ENCODE measurements at places on chromosomes 7 and 10.

DNA sequence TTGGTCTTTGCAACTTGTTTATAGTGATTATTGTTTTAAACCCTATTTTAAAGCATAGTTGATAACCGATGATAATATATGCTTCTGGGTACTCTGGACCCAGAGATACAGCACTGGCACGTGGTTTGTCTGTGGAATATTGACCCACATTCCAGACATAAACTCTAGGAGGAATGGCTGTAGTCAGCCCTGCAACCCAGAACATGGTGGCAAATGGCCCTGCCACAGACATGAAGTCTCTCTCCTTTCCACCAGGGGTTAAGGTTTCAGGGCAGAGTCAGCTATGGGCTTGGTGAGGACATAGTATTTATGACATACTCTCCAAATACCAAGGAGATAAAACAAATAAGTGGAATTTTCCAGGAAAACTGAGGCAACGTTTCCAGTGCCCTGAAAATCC, 83.6 kb downstream of the NAMPT start:
- DNase-seq, result no peak

GRCh38 chr10:18649364-18649959, 1.9 kb downstream of the NSUN6 start:
- no peak for DNase-seq

- no peak for DNase-seq
Measured at GRCh38 chr7:74598558-74598957, 59.0 kb upstream of the GTF2I start.

- no peak for DNase-seq
Measured at GRCh38 chr7:109158246-109158645, 588.6 kb downstream of the DNAJB9 start.

DNA sequence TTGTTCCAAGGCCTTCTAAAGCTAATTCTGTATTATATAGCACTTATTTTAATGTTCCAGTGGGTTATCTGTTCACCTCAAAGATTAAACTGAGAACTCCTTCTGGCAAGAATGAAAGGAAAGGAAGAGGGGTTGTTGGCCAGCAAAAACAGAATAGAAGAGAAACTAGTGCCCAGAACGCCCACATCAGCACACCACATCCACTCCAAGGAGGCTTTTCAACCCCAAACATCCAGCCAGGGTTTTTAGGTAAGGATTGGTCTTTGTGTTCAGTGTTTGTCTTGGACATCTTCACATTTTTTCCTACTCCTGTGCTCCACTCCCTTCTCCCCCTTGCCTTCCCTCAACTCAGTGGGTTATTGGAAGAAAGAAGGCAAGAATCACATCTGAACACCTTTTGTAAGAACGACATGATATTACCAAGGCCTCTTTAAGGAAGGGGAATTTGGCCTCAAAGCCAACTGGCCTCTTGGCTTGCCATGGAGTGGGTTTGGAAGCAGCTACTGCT, 55.8 kb downstream of the BICC1 start:
- no peak for DNase-seq

DNA sequence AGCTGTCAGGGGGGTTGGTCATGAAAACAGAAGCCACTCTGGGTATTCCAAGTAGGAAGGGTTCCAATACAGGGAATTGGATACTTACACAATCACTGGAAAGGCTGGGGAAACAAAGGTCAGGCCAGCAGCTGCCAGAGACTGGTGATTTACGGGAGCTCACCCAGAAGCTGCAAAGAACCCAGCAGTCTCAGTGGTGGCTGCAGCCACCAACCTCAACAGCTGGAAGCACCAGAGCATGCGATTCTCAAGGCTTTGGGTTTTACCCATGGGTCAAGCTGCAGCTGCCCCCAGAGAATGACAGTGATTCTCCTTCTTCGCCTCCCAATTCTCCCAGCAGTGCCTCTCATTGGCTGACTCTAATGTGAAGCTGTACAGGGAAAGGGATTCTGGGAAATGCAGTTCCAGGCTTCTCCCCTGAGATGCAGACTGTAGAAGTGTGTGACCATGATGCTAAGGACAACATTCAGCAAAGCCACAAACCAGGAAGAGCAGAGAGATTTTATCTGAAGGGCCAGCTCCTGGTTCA, 107.2 kb upstream of the TCF7L2 start:
- DNase-seq, result no peak

DNA sequence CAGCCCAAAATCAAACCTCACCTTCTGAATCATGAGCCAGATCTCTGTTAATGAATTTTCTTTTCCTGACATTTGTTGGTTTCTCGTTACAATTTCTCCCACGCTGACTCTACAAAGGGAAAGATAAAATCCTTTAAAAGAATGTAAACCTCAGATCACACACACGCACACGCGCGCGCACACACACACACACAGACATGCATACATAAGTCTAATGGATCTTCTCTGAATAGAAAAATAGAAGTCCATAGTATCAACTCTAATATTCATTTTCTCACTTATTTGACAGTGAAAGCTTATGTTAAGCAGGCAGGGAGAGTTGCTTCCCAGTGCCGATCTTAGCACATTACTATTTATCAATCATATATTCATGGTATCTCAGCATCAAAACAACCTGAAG, 1.4 kb downstream of the ETV1 start:
- no peak for DNase-seq

- no peak for DNase-seq
Measured at GRCh38 chr10:89550509-89550908, 15.1 kb upstream of the SLC16A12 start.

DNA sequence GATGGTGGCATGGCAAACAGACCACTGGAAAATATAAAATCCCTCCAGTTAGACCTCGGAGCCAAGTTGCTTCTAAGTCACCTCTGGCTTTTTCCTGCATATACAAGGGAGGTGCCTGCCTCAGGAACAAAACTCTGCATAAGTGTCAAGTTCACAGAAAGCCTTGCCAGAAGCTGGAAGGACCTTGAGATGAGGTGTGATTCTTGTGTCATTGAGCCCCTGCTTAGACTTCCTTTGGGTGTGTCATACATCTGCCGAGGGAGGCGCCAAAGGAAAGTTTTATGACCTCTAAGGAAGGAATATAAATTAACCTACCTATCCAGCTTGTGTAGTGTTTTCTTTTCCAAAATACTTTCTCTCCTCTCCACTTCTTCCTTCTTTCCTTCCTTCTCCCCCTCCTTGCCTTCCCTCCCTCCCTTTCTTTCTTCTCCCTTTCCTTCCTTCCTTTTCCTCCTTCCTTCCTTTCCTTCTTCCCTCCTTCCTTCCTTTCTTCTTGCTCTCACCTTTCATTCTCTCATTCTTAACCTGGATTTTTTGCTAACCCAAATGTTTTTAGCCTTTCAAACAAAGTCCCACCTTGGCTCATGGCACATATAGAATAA, 75.2 kb downstream of the TRIL start:
- DNase-seq, result no peak

DNA sequence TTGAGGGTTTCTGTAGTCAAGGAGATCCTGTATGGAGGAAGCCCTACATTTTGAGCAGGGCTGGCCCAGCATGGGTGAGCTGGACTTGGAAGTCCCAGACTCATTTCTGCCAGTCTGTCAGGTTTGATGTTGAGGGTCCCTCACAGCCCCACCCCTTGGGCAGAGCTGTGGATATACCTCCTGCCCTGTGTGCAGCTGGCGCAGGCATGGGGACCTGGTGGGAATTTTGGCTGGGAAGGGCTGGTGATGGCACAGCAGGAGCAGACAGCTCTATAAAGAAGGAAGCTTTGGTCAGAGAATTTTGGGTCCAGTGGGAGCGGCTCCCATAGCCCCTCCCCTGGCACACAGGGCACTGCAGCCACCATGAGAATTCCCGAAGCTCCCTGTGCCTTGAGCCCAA, 482.6 kb downstream of the RPS24 start:
- DNase-seq, result no peak

GRCh38 chr10:93485690-93486089, 3.6 kb upstream of the MYOF start:
- DNase-seq, result no peak

- DNase-seq, result peak; percentile 72
Measured at GRCh38 chr7:28020302-28020940, 160.2 kb downstream of the JAZF1 start.

- no peak for DNase-seq
Measured at GRCh38 chr10:75620356-75620755, 188.9 kb downstream of the LRMDA start.

GRCh38 chr10:49313501-49314070, 14.6 kb downstream of the C10orf71 start:
- no peak for DNase-seq

DNA sequence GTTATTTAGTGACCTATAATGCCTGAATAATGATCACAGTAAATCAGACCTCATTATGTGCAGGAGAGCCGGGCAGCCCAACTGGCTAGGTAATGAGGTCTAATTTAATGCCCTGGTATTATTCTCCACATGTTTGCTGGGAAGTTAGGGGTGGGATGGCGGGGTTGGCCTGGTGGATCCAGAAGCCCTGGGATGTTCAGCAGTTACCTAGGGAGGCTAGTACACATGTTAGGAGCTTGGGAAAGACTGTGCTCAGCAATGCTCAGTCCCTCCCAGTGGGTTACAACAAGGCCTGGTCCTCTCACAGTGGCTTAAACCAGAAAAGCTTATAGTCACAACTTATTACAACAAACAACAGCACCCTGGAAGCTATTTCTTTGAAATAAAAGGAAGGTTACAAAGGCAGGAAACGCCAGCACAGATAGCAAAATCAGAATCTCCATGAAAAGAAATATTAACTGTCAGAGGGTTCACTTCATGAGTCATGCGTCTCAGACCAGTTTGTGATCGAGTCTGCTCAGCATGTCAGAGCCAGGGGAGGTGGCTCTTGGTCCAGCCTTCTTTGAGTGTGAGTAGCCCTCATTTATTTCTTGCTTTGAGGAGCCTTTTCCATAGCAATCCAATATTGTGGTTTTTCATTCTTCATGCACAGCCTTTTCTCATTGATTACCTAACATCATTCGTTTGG, 418.6 kb upstream of the NPVF start:
- DNase-seq, result no peak

DNA sequence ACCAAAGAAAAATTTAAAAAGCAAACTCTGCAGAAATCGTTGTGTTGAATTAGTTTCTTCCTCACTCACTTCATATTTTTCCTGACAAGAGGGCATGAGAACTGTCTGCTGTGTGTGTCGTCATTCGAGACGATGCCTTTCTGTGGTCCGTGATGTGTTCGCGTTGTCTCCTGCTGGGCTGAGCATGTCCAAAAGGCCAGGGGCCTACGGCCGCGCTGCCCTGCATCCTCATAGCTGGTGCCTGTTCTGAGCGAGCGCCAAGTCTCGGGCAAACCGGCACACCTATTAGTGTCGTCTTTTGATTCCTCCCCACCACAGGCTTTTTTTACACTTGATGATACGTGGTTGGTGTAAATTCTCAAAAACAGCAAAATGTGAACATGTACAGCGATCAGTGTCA, 27.4 kb downstream of the WDR37 start:
- no peak for DNase-seq

DNA sequence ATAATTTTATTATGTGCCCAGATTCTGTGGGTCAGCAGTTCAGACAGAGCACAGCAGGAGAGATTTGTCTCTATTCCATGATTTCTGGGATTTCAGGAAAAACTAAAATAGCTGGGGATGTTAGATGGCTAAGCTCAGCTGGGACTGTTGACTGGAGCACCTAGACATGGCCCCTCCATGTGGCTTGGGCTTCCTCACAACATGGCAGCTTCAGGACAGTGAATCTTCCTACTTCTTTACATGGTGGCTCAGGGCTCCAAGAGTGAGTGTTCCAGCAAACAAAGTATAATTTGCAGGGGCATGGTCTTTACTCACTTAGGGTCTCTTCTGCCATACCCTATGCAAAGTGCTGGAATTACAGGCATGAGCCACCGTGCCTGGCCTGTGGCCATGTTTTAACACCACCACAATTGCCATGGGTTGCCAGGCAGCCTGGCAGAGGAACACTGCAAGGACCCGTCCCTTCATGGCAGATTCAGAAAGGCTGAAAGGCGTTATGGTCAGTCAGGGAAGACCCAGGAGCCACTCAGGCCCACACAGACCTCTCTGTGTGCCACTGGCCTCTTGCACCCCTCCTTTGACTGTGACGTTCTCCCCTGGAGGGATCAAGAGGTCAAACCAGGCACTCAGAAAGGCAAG, 50.8 kb upstream of the ZMIZ1 start:
- no peak for DNase-seq

GRCh38 chr10:129755158-129755591, 208.9 kb downstream of the EBF3 start:
- no peak for DNase-seq

- DNase-seq, result no peak
Measured at GRCh38 chr7:95209276-95209675, 115.1 kb downstream of the PON1 start.

Measured in NCI-H1436 (cell line).